Adrenal gland (tissue), 19 donors: ENCODE measurements at places on chromosomes 7 and 10.

GRCh38 chr7:4875391-4875790, 8.1 kb downstream of the RADIL start:
- no peak for DNase-seq

DNA sequence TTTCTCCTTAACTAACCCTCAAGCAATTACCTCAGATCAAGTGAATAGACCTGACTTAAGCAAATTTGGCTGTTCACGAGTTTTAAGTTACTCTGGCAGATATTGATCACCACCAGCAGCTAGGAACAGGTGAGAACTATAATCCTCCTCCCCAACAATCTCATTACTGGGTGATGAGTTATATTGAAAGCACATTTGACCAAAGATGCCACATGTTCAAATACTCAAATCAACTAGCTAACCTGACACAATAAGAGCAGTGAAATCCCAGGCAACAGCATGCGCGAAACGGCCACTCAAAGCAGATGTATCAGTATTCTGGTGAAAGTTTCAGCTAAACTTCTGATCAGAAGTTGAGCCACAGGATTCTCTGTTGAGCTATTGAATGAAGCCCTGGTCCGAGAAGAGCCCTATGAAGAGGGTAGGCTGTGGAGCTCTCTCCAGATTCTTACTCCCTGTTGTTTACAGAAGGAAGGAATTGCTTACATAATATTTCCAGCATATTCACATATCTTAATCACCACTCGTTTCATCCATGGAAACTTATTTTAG, 52.6 kb downstream of the CAV1 start:
- DNase-seq = no peak

DNA sequence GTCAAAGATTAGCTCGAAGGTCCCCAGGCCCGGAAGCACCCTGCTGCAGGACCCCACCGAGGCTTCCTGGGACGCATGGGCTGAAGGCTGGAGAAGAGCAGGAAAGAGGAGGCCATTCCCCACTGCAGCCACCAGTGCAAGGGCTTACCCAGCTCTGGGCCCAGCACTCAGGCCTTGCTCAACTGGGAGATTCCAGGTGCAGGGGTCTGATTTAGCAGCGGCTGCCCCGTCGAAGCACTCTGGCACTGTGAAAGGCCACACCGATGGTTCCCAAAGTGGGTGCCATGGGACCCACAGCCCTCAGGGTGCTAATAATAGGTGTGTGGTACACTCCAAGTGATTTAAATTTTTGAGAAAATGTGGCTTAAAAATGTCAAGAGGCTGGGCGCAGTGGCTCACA, 130.9 kb downstream of the OAT start:
- DNase-seq = no peak

DNA sequence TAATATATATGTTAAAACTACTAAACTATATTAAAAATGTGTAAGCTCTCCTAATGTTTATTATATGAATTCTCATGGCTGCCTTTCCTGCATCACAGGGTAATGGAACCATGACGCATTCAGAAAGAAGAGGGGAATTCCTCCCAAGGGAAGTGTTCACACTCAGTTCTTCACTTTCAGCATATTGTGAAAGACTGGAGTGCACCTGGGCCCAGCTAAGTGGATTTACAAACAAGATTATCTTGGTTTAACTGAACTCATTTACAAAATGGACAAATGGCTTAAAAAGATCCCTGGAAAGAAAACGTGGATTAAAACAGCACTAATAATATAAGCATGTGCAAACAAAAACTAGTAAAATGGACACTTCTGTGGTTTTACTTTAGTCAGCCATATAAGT, 149.8 kb downstream of the DOCK4 start:
- no peak for DNase-seq

- DNase-seq = no peak
Measured at GRCh38 chr10:8981277-8981676, 926.8 kb downstream of the GATA3 start.

DNA sequence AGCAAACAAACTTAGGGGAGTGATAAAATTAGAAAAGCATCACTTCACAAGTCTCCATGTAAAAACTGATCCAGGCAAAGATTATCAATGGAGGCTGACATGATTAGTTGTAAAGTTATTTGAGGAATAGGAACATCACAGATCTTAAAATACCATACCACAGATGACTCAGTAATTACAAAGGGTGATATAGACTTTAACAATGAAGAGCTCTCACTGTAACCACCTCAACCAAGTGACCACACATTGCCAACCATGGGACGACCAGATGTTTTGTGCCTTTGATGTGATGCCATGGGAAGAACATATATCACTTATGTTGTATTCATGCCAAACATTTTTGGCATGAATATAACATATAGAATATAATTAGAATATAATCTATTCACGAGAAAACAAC, 11.7 kb downstream of the AASS start:
- no peak for DNase-seq

DNA sequence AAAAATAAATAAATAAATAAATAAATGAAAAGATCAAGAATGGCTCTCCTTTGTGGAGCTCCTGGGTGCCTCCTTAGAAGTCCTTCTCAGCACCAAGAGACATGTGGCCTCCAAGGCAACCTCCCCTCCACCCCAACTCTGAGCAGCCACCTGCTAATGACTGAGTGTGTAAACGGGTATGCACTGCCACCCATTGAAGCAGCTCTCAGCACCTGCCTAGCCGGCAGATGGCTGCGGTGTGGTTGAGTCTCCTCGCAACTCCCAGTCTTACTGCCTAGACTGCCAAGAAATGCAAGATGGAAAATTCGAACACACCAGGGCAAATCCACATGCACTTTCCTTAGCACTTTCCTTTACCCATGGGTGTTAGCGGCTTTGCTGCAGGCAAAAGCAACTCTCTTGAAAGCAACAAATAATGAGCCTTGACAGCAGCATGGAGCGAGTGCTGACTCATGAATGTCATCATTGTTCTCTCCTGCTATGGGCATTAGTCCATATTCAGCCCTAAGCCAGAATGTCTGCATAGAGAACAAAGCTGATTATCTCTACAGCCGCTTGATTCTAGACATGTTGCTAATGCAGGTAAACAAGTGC, 913.9 kb upstream of the AUTS2 start:
- DNase-seq = no peak

DNA sequence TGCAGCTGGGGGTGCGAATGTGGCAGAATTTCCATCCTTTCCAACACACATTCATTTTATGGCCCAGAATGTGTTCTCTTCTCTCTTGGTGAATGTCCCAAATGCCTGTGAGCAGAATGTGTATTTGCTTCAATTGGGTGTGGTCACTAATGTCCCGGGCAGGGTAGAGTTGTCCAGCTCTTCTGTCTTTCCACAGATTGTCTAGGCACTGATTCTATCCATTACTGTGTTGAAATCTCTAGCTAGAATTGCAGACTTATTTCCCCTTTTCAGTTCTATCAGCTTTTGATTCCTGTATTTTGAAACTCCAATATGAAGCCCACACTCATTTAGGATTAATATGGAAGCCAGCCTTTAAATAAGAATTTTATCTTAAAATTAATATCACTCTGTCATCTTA, 14.0 kb upstream of the AKR1E2 start:
- DNase-seq = no peak

- DNase-seq = peak; percentile 7
Measured at GRCh38 chr10:94963901-94964300, 25.4 kb downstream of the CYP2C9 start.

- no peak for DNase-seq
Measured at GRCh38 chr7:1494447-1494846, 9.7 kb downstream of the INTS1 start.

DNA sequence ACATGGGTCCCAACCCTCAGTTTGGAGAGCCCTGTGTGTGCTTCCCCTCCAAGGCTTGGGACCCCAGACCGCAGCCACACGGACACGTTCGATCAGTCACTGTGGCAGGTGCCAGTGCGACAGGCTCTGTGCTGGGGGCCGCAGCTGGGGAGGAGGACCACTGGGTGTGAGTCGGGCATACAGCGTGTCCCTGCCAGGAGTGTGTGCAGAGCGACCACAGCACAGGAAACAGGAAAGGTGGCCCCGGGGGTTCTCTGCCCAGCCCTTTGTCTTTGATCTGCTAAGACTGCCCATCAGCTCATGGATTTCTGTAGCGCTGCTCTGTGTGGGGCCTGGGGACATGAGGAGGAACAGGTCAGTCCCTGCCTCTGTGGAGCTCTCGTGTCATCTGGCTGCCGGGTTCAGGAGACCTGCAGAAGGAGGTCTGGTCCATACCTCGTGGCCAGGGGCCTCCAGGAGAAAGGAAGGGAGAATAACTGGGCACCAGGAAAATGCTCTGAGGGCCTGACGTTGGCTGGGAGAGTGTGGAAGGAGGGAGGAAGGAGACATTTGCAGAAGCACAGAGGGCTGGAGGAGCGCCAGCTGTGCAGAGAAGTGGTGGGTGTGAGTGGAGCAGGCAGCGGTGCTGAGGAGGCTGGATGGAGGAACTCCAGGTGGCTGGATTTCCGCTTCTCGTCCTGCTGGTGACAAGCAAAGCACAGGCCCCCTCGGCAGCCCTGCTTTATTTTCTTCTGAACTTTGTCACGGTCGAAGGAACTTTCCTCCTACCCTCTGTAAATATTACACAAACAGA, 4.1 kb downstream of the NUDT1 start:
- DNase-seq = no peak

- DNase-seq = no peak
Measured at GRCh38 chr10:20871970-20872369, 25.1 kb downstream of the NEBL start.

GRCh38 chr10:7484456-7485243, 73.8 kb upstream of the SFMBT2 start:
- DNase-seq = peak; percentile 12

DNA sequence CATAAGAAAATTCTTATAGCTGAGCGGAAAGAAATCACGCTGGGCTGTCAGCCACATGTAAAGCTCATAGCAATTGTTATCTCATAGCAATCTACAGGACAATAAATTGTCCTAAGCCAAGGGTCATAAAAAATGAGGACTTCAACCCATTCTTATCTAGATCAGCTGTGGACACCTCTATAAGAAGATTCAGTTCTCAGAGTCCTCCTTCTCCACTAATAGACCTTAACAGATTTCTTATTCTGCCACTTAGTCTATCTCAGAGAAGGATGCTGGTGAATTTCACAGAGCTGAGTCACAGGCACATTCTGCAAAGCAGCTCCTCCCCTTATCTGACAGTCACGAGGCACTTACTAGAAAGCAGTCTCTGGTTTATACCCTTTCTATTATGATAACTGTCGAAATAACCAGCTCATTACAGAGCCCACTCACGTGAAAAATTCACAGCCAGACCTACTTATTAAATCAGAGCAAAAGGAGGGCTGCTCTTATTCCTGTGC, 185.3 kb upstream of the PCLO start:
- DNase-seq = no peak

DNA sequence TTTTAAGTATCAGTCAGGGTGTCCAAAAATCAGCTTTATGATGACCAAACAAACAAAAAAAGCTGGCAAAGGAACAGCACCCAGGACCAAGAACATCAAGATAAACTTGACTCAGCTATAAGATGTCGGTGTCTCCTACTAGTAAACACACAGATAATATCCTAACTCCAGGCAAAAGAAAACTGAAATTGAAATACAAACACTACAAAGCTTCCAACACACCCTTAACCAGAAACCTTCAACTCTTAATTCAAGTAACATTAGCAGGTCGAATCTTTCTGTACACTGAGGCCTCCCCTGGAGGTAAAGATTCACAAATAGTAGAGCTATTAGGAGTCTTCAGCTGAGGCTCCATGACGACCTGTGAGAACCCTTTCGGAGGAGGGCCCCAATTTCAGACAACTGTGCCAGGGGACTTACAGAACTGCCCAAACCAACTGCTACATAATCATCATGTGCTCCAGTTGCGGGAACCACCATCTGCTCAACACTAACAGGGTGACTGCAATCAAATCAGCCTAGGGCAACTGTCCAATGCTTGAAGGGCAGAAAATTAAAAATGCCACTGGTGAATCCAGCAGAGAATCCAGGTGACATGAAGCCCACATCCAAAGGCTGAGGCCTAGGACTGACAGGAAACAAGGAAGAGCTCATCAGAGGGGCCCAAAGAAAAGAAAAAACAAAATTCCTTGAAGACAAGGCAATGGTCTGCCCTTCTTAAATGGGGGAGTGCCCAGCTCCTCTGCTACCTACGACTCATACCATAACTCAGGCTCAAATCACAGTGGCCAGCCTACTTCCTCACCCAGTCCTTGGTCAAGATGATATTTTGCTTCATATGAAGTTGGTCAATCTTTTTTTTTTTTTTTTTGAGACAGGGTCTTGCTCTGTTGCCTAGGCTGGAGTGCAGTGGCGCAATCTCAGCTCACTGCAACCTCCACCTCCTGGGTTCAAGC, 20.0 kb downstream of the XPNPEP1 start:
- DNase-seq = no peak

GRCh38 chr10:107809889-107810288, 645.4 kb upstream of the SORCS1 start:
- no peak for DNase-seq

GRCh38 chr7:18607025-18607424, 111.5 kb downstream of the HDAC9 start:
- DNase-seq = no peak

GRCh38 chr10:5484205-5484604, 15.2 kb downstream of the CALML5 start:
- DNase-seq = no peak

- no peak for DNase-seq
Measured at GRCh38 chr7:41693150-41693997, 9.5 kb downstream of the INHBA start.

- DNase-seq = no peak
Measured at GRCh38 chr7:121440857-121441503, 44.9 kb upstream of the FAM3C start.

DNA sequence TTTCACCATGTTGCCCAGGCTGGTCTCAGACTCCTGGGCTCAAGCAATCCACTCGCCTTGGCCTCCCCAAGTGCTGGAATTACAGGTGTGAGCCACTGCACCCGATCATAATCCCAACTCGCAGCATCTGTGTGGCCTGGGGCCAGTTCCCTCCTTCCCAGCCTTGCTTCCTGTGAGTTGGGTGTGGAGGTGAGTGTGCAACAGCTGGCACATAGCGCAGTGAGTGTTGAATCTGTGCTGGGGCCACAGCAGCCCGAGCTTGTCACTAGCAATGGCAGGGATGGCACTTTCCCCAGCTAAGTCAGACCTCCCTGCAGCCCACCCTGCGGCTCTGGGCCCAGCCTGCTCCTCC, 12.2 kb downstream of the TMEM184A start:
- DNase-seq = no peak

DNA sequence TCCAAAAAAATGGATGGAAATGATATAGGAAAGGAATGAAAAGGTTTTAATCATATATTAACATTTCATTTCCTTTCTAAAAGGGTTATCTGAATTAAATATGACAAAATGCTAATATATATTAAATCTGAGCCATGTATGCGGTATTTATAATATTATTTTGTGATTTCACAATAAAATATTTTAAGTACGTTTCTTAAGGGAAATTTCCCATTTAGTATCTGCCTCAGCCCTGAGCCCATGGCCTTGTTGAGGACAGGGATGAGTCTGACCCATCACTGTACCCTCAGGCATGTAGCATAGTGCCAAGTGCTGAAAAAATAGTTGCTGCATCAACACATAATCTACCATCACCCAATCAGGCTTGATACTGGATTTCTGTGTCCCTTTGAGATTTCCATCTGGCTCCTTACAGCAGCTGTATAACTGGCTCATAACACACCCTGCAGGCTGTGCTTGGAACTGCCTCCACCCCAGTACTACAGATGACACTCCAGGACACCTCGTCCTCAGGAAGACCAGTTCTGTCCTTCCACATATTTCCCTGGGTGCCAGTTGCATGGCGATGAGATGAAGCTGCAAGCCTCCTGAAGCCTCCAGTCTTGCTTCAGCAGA, 59.4 kb upstream of the ASAH2 start:
- DNase-seq = no peak

GRCh38 chr7:150800581-150801241, at the start of gene TMEM176A:
Gene TMEM176A, plus strand, starts transcription at chr7:150800769. Its CDS starts 782 bp downstream, at chr7:150801551.
- no peak for DNase-seq

GRCh38 chr10:78852466-78853240, 216.1 kb upstream of the ZMIZ1 start:
- peak; percentile 45 for DNase-seq
